Caco-2 (cell line): ENCODE measurements at places on chromosomes 3 and 15. TPM values are rescaled to one million over a fixed set of nuclear protein-coding genes. Genes with fewer than 3 reads are reported as not detected.

The SLC9A9 gene
- not detected in 2 replicates for total RNA-seq

The NEIL1 gene
- 11.3 and 12.3 TPM in 2 replicates for total RNA-seq

The CD200R1 gene
- 0.11 and 0.28 TPM in 2 replicates for total RNA-seq

The PLAAT1 gene
- 0.51 and 1.5 TPM in 2 replicates for total RNA-seq
